ENCODE measurements at places on chromosomes 7 and 10.

DNA sequence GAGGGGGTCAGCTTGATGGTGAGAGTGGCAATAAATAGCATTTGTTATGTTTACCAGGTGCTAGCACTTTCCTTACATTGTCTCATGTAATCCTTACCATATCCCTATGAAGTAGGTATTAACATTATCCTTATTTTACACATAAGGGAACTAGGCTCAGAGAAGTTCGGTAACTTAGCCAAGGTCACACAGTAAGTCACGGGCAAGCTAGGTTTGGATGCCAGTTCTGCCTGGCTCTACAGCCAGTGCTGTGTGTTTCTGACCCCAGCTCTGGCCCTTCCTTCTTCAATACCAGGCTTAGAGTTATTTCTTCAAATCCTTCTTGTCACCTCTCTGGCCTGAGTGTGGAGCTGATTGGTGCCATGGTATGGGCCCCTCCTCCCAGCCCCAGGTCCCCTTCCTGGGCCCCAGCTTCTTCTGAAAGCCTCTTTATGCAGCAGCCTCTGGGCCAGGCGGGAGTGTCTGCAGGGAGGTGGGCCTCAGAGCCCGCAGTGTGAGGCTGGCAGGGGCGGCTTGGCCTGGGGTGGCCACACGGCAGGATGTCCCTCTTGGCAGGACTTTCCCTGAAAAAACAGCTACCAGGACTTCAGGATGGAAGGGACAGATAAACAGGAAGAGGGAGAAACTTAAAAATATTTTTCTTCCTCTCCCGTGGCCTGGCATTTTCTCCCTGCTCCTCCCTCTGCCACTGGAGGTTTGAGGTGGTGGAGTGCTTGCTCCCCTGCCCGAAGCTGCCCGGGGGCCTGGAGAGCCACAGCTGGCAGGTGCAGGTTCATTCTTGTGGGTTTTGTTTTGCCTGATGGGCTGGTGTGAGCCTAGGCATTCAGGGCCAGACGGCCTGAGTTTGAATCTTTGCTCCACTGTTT, 20.6 kb downstream of the PALD1 start:
- DNase-seq = no peak

DNA sequence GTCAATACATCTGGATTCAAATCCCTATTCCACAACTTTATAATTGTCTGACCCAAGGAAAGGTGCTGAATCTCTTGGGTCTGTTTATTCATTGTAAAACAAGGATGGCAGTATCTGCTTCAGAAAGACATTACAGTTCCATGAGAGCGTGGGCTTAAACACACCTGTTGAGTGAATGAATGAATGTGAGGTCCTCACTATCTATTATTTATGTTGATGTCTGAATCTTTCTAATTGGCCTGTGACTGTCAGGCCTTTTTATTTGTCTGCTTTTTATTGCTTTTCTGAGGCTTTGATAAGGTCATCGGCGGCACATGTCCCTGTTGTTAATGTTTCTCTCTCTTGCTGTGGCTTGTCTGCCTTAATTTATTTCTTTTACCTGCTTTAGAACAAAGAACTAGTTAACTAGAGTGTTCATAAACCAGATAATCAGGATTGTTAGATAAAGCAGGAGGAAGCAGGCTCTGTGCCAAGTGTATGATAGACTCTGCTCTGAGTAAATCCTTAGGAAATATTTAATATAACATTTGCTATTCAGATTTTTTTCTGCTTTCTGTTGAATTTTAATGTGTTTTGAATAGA, 42.3 kb upstream of the CYCS start:
- no peak for DNase-seq

- DNase-seq = no peak
These were observed 173.9 kb downstream of the FOXP2 start for GRCh38 chr7:114588506-114588905.

- no peak for DNase-seq
These were observed 42.8 kb downstream of the PDGFA start for GRCh38 chr7:476736-477360.

- no peak for DNase-seq
These were observed 1.4 kb downstream of the FXYD4 start for GRCh38 chr10:43372765-43373361.

- no peak for DNase-seq
These were observed 15.2 kb upstream of the CPA1 start for GRCh38 chr7:130365088-130365487.

DNA sequence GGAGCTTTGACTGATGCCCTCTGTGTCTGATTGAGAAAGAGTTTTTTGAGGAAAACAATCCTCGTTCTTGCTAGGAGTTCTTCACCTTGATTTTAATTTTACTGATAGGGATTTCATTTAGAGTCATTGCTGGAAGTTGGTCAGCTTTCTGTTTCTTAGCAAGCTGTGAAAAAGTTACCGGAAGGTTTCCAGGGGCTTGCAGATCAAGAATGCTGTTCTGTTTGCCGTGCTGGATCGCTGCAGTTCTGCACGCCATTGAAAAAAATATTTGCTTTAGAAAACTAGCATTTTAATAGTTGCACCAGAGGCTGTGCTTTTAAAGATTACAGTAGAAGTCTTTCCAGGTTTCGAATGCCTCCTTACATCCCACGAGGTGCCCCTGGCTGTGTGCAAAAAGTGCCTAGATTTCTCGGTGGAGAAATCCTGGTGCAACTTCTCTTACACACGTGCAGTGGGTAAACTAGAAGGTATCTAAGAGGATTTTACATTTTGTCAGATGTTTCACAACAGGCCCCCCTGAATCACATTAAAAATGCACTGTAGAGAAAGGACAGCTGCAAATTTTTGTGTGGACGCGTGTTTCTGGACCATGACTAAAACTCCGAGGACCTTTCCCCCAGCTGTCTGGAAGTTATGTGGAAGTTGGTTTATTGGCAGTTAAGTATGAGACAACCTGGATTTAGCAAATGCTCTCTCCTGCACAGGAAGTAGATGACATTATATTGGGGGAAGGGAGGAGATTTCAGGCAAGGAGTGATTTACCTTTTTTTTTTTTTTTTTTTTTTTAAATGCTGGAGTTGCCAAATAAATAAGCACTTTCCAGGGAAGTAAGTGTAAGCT, 5.8 kb downstream of the TCF7L2 start:
- DNase-seq = no peak

GRCh38 chr10:92846344-92846743, 2.0 kb upstream of the EXOC6 start:
- no peak for DNase-seq
